ENCODE measurements at places on chromosomes 1 and 21.

DNA sequence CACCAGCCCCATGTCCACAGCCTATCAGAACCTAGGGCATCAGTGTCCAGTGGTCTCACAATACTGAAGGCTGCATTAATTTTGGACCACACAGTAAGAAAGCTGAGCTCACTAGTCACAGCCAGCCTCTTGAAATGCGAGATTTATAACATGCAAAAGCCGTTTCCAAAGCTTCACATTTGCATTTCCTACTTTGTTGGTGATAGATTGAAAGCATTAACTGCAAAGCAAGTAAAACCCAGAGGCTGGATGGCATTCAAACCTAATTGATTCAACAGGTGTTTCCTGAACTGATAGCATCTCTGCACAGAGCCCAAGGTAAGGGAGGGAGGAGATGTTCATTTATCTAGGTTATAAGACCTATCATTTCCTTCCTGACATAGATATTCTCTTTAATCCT is 410.1 kb downstream of the OMA1 start:
- no peak for DNase-seq

- no peak for DNase-seq
Measured at GRCh38 chr1:59290193-59290949, 6.5 kb upstream of the FGGY start.

- no peak for DNase-seq
Measured at GRCh38 chr21:26925636-26926035, 41.3 kb downstream of the ADAMTS5 start.

DNA sequence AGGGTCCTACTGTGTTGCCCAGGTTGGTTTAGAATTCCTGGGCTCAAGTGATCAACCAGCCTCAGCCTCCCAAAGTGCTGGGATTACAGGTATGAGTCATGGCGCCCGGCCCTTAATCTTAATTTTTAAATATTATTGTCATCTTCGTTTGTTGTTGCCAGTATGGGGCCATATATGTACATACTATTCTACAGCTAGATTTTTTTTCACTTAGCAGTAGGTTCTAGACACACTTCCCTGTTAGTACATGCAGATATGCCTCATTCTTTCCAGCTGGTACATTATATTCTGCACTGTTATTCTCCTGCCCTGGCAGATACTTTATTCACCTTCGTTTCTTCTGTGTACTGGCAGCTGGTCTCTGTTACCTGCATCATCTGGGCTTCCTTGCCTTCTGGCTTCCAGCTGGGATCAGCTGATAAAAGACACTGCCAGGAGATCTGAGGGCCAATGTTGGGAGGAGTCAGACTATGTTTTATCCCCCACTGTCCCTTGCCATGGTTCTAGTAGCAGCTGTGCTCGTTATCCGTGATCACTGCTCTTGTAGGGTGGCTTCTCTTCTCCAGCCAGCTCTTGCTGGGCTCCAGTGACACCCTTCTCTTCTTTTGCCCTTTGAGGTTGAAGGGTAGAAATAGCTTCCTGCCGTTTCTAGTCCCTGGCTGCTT is 24.7 kb downstream of the ST3GAL3 start:
- no peak for DNase-seq

DNA sequence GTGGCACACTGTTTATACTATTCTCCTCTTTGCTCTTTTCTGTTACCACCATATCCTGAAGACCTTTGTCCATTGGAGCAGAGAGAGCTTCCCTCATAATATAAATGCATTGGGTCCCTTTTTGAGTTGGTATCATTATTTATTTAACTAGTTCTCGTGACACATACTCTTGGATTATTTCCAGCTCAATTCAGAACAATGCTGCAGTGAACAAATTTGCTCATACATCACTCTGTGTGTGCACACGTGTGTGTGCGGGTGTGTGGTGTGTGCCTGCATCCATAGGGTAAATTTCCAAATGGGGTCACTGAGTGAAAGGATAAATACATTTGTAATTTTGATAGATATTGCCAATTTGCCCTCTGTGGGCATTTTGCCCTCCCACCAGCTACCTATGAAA is 5.8 kb downstream of the PLA2G2A start:
- DNase-seq, result no peak

GRCh38 chr21:28632755-28633408 is 359.8 kb downstream of the LTN1 start:
- no peak for DNase-seq

GRCh38 chr1:186976700-186977099 is 148.0 kb downstream of the PLA2G4A start:
- DNase-seq, result no peak
